ENCODE measurements at places on chromosomes 2 and 18.

GRCh38 chr2:622357-622756, 54.8 kb downstream of the TMEM18 start:
- DNase-seq = no peak

- no peak for DNase-seq
Measured at GRCh38 chr2:237724811-237725478, 73.6 kb upstream of the RBM44 start.

- DNase-seq = no peak
Measured at GRCh38 chr18:47244086-47244485, 7.4 kb downstream of the SKOR2 start.

DNA sequence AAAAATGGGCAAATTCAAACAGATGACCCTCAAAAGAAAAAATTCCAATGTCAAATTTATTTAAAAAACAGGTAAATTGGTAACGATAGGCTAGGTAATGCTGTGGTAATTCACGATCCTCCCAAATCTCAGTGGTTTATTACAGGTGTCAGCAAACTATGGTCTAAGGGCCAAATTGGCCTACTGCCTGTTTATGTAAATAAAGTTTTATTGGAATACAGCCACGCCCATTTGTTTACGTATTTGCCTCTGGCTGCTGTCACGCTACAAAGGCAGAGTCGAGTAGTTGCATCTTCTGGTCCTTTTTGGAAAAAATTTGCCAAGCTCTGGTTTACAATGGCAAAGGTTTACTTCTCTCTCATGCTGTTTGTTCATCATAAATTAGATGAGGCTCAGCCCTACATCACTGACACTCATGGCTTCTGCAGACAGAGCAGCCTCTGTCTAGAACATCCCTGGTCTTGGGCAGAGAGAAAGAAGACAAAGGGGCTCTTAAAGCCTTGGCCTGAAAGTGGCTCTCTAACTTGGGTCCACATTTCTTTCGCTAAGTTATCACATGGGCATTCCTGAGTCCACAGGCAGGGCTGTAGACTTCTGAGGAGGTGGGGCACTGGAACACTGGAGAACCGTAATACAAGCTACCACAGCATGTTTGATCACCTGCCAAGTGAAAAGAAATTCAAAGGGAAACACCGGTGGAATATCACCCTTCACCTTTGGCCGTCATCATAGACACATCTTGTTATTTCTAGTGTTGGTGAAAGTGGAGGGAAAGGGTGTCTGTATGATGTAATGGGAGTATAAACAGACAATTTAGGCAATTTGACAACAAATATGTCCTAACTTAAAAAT, 34.8 kb downstream of the SP110 start:
- no peak for DNase-seq

- DNase-seq = no peak
Measured at GRCh38 chr2:177338177-177338721, 54.3 kb upstream of the AGPS start.

Data from NCI-H1930 (cell line).